ENCODE measurements at places on chromosomes 2 and 18.

GRCh38 chr2:143977356-143977755 lies 542.6 kb downstream of the ZEB2 start:
- DNase-seq, result no peak

- no peak for DNase-seq
Measured at GRCh38 chr2:101843048-101843447, 145.5 kb downstream of the MAP4K4 start.

GRCh38 chr2:181573140-181573736 lies 83.7 kb downstream of the CERKL start:
- DNase-seq, result no peak

GRCh38 chr2:85462322-85462721 lies 43.8 kb downstream of the SH2D6 start:
- no peak for DNase-seq

- DNase-seq, result peak; percentile 55
Measured at GRCh38 chr2:233867993-233868532, at the start of gene MSL3B. Gene MSL3B, minus strand, starts transcription at chr2:233868386.

All from activated CD4-positive, alpha-beta T cell treated with anti-CD3 and anti-CD28 coated beads, Interleukin-2, amount 50 U/mL, for 48 hours (primary cell).